ENCODE measurements at places on chromosomes 2 and 18. TPM values are rescaled to one million over a fixed set of nuclear protein-coding genes. Genes with fewer than 3 reads are reported as not detected.

The SP9 gene
- total RNA-seq = not detected

The DES gene
- total RNA-seq = 883 TPM

The MALL gene
- 56.7 TPM for total RNA-seq

The ITPRIPL1 gene
- total RNA-seq = 1.5 TPM

The PLA2R1 gene
- 24.3 TPM for total RNA-seq

The IL36A gene
- 2.7 TPM for total RNA-seq

The COBLL1 gene
- total RNA-seq = 79.6 TPM

DNA sequence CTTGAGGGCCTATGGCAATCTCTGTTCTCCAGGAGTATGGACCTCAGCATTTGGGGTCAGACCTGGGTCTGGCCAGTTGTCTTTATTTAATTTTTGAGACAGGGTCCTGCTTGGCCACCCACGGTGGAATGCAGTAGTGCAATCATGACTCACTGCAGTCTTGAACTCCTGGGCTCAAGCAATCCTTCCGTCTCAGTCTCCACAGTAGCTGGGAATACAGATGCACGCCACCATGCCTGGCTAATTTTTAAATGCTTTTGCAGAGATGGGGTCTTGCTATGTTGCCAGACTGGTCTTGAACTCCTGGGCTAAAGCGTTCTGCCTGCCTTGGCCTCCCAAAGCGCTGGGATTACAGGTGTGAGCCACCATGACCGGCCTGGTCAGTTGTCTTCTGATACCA, 46.4 kb upstream of the INHBB start:
- DNase-seq = no peak

- DNase-seq = no peak
These were observed 305.6 kb upstream of the ZEB2 start for GRCh38 chr2:144825331-144826020.

DNA sequence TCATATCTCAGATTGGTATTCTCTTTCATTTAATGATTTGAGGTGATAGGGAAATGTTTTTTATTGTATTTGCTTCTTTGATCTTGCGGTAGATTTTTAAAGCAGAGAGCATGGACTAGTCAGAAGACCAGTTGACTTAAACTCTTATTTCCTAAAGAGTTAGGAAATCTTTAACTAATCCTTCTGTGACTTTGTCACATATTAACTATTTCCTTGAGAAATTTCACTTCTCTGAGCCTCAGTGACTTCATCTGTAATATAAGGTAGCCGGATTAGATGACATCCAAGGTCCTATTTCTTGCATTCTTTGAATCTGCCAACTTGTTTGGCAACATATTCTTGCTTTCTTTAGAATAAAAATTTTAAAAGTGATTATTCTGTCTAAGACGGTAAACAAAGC, 55.6 kb downstream of the MTX2 start:
- no peak for DNase-seq

- DNase-seq = no peak
These were observed 84.9 kb upstream of the TNP1 start for GRCh38 chr2:216944733-216945132.

GRCh38 chr2:182081602-182082260, 96.1 kb downstream of the PPP1R1C start:
- no peak for DNase-seq

Measured in vagina (tissue), 2 donors.